ENCODE measurements at places on chromosomes 2 and 18.

- no peak for DNase-seq
These were observed 1552.3 kb upstream of the SLC39A10 start for GRCh38 chr2:194104687-194105086.

GRCh38 chr18:38941711-38942561 is 1376.3 kb upstream of the CELF4 start:
- no peak for DNase-seq

- DNase-seq = peak; percentile 65
These were observed 25.0 kb upstream of the RAPGEF4 start for GRCh38 chr2:172710584-172711047.

- no peak for DNase-seq
These were observed 84.1 kb downstream of the TMEM237 start for GRCh38 chr2:201559067-201559710.

DNA sequence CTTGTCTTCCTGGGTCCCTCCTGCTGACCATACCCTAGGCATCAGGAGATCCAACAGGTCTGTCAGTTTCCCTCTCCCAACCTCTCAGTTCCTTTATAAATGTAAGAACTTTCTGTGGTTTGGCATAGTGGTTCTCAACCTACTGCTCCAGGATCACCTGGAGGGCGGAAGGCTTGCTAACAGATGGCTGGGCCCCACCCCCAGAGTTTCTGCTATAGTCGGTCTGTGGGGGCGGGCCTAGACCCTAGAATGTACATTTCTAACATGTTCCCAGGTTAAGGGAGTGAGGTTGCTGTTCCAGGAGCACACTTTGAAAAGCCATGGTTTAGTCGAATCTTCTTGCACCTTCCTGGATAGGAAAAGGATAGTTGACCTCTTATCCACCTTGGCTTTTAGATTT is 37.0 kb downstream of the HK2 start:
- no peak for DNase-seq

- DNase-seq = peak; percentile 65
These were observed 84.0 kb downstream of the RND3 start for GRCh38 chr2:150403457-150403856.

- peak; percentile 49 for DNase-seq
These were observed 47.5 kb upstream of the RTN4 start for GRCh38 chr2:55097461-55098410.

- no peak for DNase-seq
These were observed 52.3 kb upstream of the ROCK1 start for GRCh38 chr18:21163647-21164547.

GRCh38 chr2:173963817-173964564 is 1.2 kb downstream of the SP3 start:
- DNase-seq = peak; percentile 83

GRCh38 chr18:31146809-31147208 is 15.8 kb downstream of the DSC1 start:
- no peak for DNase-seq

DNA sequence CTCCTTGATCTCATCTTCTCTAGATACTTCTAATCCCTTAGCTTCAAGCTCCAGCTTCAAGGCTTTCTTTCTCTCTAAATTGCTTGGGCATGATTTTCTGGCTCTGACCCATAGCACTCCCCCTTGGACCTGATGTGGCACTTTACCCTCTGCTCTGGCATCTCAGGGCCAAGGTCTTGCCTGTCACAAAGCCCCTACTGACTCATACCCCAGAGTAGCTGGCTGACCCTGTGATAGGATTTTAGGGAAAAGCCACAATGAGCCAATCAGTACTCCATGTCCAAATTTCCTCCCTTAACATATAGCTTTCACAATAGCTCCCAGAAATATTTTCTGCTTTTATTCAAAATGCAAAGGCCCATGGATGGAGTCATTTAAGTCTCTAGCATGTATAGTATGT is 488.7 kb upstream of the SPRED2 start:
- DNase-seq = no peak

DNA sequence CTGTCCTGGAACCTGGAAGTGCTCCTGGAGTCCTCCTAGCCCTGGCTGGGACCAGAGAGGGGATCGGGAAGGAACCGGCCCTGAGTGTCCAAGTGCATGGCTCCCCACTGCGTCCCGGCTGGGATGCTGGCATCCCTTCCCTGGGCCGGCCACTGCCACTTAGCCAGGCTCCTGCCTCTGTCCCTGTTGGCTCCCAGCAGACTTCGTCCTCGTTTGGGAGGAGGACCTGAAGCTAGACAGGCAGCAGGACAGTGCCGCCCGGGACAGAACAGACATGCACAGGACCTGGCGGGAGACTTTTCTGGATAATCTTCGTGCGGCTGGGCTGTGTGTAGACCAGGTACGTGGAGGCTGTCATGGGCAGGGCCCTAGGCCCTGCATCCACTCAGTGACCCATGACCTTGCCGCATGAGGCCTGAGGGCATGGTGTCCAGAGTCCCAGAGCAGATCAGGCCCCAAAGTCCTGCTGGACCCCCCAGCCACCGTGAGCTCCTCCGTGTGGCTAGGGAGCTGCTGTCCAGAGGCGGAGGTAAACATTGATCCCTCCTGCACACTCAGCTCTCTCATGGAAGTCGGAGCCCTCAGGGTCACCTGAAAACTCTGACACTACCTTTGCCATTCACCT is 7.1 kb downstream of the ANO7 start:
- no peak for DNase-seq

GRCh38 chr2:64675860-64676259 is 22.1 kb upstream of the SERTAD2 start:
- no peak for DNase-seq

GRCh38 chr2:59074071-59074470 is 832.9 kb upstream of the FANCL start:
- no peak for DNase-seq

DNA sequence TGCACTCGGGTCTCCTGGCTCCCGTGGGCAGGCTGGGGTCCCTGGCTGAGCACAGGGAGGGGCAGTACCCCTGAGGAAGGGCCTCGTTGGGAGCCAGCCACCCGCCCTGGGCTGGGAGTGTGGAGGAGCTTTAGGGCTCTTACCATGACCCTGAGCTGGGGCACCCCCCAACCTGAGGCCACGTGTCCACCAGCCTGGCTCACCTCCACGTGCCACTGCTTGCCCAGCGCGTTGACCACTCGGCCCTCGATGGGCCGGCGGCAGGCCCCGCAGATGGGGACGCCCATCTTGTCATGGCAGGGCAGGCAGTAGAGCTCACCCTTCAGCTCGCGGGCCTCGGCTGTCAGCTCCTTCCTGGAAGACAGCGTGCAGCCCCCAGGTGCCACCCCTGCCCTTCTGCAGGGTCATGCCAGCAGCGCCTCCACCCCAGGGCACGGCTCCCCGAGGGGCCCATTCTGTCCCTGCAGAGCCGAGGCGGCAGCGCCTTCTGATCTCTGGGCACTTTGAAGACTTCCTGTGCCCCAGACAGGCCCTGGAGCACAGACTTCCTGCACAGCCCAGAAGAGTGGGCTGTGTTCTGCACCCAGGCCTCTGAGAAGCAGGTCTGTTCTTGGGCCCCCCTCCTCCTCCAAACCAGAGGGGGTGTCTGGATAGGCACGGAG is 4.0 kb upstream of the GPR17 start:
- no peak for DNase-seq

DNA sequence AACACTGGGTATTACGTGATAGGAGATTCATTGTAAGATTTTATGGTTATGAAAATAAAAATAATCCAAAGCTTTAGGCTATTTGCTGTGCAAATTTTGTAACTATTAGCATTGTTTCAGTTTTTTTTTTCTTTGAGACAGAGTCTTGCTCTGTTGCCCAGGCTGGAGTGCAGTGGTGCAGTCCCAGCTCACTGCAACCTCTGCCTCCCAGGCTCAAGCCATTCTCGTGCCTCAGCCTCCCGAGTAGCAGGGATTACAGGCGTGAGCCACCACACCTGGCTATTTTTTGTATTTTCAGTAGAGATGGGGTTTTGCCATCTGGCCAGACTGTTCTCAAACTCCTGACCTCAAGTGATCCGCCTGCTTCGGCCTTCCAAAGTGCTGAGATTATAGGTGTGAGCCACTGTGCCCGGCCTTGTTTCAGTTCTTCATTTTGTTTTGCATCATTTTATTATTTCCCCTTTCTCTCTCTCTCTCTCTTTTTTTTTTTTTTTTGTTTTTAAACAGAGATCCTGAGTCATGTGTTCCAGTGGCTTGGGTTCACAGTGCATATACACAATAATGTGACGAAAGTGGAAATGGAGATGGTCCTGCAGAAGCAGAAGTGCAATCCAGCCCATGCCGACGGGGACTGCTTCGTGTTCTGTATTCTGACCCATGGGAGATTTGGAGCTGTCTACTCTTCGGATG is 25.8 kb downstream of the CASP10 start:
- no peak for DNase-seq

GRCh38 chr2:227152093-227152766 is 11.8 kb downstream of the COL4A4 start:
- no peak for DNase-seq

DNA sequence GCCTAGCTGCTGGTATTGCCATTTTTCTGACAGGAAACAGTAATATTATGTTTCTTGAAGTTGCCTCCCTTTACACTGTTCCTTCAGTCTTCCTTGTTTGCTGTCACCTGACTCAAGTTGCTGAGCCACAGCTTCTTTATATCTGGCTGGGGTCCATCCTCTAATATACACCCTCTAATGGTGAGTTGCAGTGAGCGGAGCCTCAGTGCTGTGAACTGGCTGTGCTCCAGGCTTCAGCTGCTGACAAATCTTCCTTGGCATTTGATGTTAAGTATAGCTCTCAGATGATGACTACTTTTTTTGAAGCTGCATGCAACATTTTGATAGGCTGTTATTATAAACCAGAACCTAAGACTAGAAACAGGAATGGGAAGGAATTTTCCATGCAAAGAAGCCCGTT is 366.7 kb downstream of the NUP35 start:
- no peak for DNase-seq

DNA sequence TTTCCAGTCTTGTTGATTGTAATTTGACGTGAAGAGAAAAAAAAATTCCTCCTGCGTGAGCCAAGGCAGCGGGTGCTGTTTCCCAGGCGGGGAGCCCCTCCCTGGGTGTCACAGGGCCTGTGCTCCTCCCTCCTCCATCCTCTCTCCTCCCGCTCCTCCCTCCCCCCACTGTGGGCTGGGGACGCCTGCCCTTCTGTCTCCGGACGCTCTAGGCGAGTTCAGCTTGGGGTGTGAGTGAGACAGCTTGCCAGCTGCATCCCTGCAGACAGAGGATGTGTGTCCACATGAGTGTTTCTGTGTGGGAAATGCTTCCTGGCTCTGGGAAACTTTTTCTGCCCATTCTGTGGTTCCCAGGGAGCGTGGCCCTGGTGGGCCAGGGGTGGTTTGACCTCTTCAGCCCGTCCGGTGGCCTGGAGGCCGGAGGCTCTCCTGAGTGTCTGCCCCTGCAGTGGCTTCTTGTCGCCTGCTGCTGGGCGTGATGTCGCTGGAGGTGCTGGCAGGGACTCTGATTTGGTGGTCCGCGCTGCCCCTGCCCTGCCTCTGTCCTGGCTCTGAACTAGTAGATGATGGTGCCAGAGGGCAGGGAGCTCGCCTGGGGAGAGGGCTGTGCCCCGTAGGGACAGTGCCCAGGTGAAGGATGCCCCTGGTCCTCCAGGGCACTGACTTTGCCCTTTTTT is 96.4 kb downstream of the USP40 start:
- DNase-seq = no peak

- no peak for DNase-seq
These were observed 20.8 kb upstream of the TMEM17 start for GRCh38 chr2:62526531-62527381.

DNA sequence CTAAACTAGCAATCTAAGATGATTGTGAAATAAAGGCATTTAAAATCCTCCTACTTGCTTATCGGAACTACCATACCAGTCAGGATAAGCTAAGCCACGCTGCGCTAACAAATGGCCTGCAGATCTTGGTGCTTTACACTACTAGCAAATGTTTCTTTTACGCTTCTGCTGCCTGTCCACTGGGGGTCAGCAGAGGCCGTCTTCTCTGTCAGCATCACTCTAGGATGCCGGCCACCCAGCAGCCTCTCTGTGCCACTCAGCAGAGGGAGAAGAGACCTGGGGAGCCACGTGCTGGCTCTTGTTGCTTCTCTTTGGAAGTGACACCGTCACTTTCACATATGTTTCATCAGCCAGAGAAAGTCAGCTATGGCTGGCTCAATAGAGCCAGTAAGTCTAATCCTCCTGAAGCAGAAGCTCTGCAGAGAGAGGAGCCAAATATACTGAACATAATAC is 36.6 kb downstream of the COPS8 start:
- peak; percentile 64 for DNase-seq

DNA sequence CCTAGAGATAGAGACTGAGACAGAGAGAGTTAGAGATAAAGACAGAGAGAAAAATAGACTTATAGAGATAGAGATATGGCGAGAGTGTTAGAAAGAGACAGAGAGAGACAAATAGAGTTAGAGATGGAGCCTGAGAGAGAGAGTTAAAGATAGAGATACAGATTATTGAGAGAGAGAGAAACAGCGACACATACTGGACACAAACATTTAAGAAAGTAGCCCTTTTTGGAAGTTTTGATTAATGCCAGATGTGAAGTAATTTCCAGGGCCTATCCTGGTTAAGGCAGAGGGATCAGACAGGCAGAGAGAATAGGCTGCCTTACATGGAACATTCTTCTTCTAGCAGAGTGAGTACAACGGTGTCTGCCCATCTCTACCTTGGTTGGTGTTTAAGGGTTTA is 311.6 kb upstream of the CDH7 start:
- DNase-seq = no peak

- DNase-seq = peak; percentile 93
These were observed 2.9 kb downstream of the MXD1 start for GRCh38 chr2:69917852-69918251.

DNA sequence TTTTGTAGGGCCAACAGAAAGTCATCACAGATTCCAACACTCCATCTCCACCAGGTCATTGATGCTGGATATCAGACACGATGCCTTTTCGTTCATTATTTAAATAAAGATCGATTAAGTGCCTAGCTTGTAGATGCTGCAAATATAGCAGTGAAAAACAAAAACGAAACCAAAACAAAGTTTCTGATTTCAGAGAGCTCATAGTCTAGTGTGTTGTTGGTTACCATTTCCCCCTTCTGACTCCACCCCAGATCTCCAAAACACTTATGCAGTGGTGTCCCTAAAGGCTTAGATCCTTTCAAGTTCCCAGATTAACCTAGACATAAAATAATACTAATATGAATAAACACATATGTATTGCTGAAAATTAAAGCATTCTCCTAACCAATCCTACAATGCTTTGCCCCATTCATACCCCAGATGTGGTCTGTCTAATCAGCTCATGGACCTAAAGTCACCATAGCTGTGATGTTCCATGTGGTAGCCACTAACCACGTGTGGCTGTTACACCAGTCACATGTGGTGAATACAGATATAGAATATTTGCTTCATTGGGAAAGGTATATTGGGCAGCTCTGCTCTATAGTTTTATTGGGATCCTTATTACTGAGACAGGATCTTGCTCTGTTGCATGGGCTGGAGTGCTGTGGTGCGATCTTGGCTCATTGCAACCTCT is 787.2 kb downstream of the TDRD15 start:
- no peak for DNase-seq

Data from endothelial cell of umbilical vein (primary cell).